Fibroblast of lung (primary cell): ENCODE measurements at places on chromosomes 7 and 10. TPM values are rescaled to one million over a fixed set of nuclear protein-coding genes. Genes with fewer than 3 reads are reported as not detected.

- H3K27me3 ChIP-seq = no peaks in the 10 kb centered on the region
- no peak for DNase-seq
- H3K36me3 ChIP-seq = no peaks in the 10 kb centered on the region
- no peaks in the 10 kb centered on the region for H3K4me1 ChIP-seq
- no peak overlapping the region for H3K4me3 ChIP-seq
- no peak overlapping the region for H3K27ac ChIP-seq
These were observed 109.2 kb upstream of the TARP start for GRCh38 chr7:38382684-38383083.

DNA sequence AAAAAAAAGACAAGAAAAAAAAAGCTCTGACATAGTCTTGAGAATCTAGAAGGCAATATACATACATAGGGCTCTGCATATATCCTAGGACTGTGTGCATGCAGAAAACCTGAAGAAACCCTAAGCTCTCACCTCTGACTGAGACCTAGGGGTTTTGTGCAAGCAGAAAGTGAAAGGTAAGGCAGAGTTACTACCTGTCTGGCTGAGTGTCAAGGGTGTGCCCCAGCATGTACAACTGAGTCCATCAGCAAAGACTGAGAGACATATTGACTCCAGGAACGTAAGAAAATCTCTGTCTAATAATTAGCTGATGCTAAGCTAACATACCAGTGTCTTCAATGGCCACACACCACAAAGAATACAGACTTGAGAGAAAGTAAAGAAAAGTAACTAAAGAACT, 16.3 kb upstream of the HNRNPH3 start:
- H3K36me3 ChIP-seq = no peaks in the 10 kb centered on the region
- no peaks in the 10 kb centered on the region for H3K27me3 ChIP-seq
- H3K4me3 ChIP-seq = no peak overlapping the region
- H3K4me1 ChIP-seq = no peaks in the 10 kb centered on the region

- no peaks in the 10 kb centered on the region for H3K27me3 ChIP-seq
- H3K36me3 ChIP-seq = peaks cover 1% of the 10 kb centered on the region
- peak overlapping the region; percentile 83 for H3K4me3 ChIP-seq
- H3K27ac ChIP-seq = peak overlapping the region; percentile 75
- H3K4me1 ChIP-seq = peaks cover 6% of the 10 kb centered on the region
These were observed 660 bp downstream of the ANKRD16 start for GRCh38 chr10:5888843-5889623.

DNA sequence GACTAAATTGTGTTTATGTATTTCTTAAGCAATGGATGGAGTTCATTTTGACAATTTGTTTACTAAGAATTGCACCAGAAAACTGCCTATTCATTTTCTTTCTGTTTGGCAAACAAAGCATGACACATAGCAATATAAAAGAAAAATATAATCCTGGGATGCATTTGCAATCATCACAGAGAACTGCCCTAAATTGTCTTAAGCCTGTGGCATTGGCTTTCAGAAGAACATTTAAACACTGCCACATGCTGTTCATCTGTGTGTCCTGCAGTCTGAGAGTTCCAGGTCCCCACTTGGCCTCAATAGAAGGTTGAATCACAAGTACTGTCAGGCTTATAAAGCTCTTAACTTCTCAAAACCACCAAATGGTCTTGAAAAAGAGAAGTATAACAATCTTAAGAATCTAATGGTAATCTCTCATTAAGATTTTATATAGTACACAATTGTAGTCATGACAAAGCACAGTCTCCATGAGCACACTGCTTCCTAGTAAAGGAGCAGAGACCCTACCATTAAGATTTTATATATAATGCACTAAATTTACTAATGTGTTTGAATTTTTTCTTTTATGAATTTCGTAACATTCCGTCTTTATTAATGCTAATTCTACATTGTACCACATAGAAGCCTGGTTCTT, 29.9 kb downstream of the RNLS start:
- DNase-seq = peak; percentile 73
- no peak overlapping the region for H3K27ac ChIP-seq
- no peaks in the 10 kb centered on the region for H3K27me3 ChIP-seq
- no peak overlapping the region for H3K4me3 ChIP-seq
- H3K36me3 ChIP-seq = no peaks in the 10 kb centered on the region
- H3K4me1 ChIP-seq = peaks cover 2% of the 10 kb centered on the region

DNA sequence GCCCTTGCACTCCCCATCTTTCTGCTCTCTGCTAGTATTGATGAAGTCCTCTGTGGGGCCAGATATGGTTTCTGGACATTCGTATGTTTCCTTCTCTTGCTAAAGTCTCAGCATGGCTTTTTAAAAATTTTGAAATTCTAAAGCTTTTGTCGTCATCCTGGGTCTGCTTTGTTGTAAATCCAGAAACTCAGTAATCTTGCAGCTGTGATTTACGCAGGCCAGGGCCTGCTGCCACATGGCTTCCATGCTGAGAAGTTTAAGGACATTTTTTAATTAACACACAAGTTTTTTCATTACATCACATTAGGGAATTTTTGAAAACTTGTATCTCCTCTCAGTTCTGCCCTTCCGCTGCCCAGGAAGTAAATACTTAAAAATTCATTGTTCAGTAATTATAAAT, 686.1 kb upstream of the IGFBP3 start:
- no peak overlapping the region for H3K4me3 ChIP-seq
- DNase-seq = peak; percentile 45
- no peak overlapping the region for H3K27ac ChIP-seq
- no peaks in the 10 kb centered on the region for H3K36me3 ChIP-seq
- no peaks in the 10 kb centered on the region for H3K27me3 ChIP-seq

GRCh38 chr7:135769005-135769802, 20.6 kb upstream of the FAM180A start:
- H3K4me1 ChIP-seq = no peaks in the 10 kb centered on the region
- no peaks in the 10 kb centered on the region for H3K27me3 ChIP-seq
- H3K4me3 ChIP-seq = no peak overlapping the region
- H3K36me3 ChIP-seq = no peaks in the 10 kb centered on the region

DNA sequence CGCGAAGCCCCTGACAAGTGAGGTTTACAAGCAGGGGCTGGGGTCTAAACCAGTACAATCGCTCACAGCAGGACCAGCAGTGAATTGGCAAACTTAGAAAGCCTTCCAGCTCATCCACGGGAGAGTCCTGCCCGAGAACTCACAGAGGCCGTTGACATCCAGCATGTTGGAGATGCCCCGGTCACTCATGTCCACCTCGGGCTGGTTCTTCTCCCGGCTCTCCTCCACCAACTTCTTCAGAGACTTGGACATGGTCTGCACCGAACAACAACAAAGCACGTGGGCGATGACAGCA, 447 bp downstream of the RSU1 start:
- no peak for DNase-seq

GRCh38 chr7:116240024-116240668, 29.8 kb downstream of the TES start:
- H3K27me3 ChIP-seq = no peaks in the 10 kb centered on the region
- H3K36me3 ChIP-seq = no peaks in the 10 kb centered on the region
- H3K4me3 ChIP-seq = no peak overlapping the region

DNA sequence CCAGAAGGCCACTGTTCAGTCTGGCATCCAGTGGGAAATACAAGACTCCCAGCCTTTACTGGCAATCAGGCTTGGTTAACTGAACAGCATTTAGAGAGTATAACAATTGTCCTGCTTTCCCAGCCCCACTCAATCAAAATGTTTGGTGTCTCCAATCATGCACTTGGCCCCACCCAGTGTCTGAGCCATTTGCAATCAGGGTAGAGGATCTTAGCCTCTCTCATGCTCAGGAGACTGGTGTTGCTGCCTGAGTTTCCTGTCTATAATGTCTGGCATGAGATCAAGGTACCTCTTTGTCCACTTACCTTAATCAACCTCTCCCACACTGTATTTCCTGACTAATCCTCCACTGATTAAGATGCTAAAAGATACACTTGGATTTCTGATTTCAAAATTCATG, 290.2 kb upstream of the GHITM start:
- H3K4me3 ChIP-seq = no peak overlapping the region
- H3K27ac ChIP-seq = no peak overlapping the region
- no peaks in the 10 kb centered on the region for H3K4me1 ChIP-seq
- no peaks in the 10 kb centered on the region for H3K36me3 ChIP-seq
- no peak for DNase-seq
- no peaks in the 10 kb centered on the region for H3K27me3 ChIP-seq

DNA sequence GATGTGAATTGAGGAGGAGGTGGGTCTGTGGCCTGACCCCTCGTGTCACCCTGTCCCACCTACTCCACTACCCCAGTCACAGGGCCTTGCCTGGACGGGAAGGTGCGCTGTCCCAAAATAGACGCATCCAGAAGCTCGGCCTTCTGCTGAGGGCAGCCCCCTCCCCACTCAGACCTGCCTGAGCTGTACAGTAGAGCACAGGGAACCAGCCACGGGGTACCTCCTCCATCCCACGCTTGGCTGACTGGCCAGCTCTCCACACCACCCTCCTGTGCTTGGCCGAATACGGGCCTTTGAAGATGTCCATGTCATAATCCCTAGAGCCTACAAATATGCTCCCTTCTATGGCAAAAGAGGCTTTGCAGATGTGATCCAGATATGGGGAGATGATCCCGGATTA, 88.3 kb downstream of the CHST15 start:
- H3K36me3 ChIP-seq = no peaks in the 10 kb centered on the region
- DNase-seq = no peak
- H3K27me3 ChIP-seq = no peaks in the 10 kb centered on the region
- no peaks in the 10 kb centered on the region for H3K4me1 ChIP-seq
- H3K27ac ChIP-seq = no peak overlapping the region

DNA sequence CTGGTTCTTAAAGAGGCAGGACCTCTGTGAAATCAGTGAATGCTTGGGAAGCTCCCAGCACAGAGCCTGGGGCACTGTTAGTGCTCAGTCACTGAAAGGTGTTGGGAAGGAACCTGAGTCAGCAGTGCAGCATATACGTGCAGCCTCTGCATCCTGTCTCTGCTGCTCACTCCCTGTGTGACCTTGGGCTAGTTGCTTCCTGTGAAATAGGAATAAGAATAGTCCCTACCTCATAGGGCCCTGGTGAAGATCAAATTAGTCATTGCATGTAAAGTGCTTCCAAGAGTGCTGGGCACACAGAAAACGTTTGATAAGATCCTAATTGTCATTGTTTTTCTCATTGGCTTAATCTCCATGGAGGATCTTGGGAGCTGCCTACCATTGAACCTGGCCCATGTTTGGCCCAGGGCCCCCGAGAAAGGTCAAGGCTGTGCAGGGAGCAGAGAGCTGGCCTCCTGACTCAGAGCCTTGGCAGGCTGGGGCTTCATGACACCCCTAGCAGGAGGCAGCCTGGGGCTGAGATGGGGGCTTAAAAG, 73.3 kb upstream of the COL13A1 start:
- H3K36me3 ChIP-seq = no peaks in the 10 kb centered on the region
- peaks cover 6% of the 10 kb centered on the region for H3K27me3 ChIP-seq
- peak; percentile 72 for DNase-seq
- H3K27ac ChIP-seq = no peak overlapping the region
- H3K4me3 ChIP-seq = no peak overlapping the region
- H3K4me1 ChIP-seq = peaks cover 22% of the 10 kb centered on the region

GRCh38 chr7:69282946-69283345, 315.3 kb upstream of the AUTS2 start:
- H3K4me3 ChIP-seq = no peak overlapping the region
- H3K36me3 ChIP-seq = no peaks in the 10 kb centered on the region
- H3K4me1 ChIP-seq = no peaks in the 10 kb centered on the region
- H3K27me3 ChIP-seq = no peaks in the 10 kb centered on the region
- no peak for DNase-seq
- no peak overlapping the region for H3K27ac ChIP-seq

DNA sequence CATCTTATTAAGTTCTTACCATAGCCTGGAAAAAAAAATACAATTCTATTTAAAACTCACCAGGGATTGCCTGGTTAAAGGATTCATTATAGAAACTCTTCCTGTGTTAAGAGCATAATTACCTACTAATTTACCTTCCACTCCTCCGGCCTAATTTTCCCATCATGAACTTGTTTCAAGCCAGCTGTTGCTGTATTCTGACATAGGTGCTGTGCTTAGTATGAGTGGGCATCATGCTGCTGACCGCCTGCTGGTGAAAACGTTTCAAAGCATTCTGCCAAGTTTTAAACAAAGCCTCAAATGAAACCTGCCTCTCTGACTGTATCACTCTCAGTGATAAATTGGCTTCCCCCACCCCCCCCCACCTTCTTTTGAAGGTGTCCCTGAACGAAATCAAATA, 47.8 kb upstream of the KCNMA1 start:
- H3K4me3 ChIP-seq = no peak overlapping the region
- no peak for DNase-seq
- peaks cover 40% of the 10 kb centered on the region for H3K27me3 ChIP-seq

Gene ABCF2
- 46.4 and 46.7 TPM in 2 replicates for total RNA-seq

Gene LRRC61
- total RNA-seq = 0.33 and 1.0 TPM in 2 replicates

Gene PKD2L1
- total RNA-seq = not detected in 2 replicates

Gene PANK1
- 5.9 and 9.2 TPM in 2 replicates for total RNA-seq

Gene GDF10
- total RNA-seq = 8.0 and 25.1 TPM in 2 replicates

Gene UCMA
- total RNA-seq = not detected in 2 replicates

Gene ACSM6
- total RNA-seq = not detected in 2 replicates

Gene CSTF2T
- total RNA-seq = 14.9 and 20.0 TPM in 2 replicates

Gene IFIT5
- 27.7 and 32.7 TPM in 2 replicates for total RNA-seq

Gene CUBN
- 0.51 and 1.3 TPM in 2 replicates for total RNA-seq
